ENCODE measurements at places on chromosomes 3 and 15.

- no peak for DNase-seq
Observed at GRCh38 chr15:57596978-57597377, 5.3 kb downstream of the MYZAP start.

DNA sequence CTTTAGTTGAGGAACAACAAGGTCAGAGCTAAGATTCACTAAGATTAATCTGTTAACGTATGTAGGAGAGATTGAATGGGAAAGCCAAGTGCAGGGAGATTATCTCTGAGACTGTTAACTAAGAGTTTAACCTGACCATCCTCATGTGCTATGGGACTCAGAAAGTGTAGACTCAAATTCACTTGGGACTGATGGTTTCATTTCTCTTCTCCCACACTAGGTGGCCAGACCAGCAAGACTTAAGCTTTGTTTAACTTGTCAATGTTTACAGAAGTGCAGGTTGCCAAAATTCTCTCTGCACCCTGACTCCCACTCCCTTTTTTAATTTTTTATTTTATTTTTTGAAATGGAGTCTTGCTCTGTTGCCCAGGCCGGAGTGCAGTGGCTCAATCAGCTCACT is 6.3 kb upstream of the HEXA start:
- no peak for DNase-seq

GRCh38 chr15:64739156-64739555 is 36.2 kb downstream of the RBPMS2 start:
- no peak for DNase-seq

- no peak for DNase-seq
Observed at GRCh38 chr3:78799681-78800080, 968.1 kb downstream of the ROBO1 start.

- DNase-seq, result no peak
Observed at GRCh38 chr3:156668073-156668763, 6.2 kb upstream of the TIPARP start.

- no peak for DNase-seq
Observed at GRCh38 chr3:44032487-44032886, 209.2 kb upstream of the TOPAZ1 start.

- no peak for DNase-seq
Observed at GRCh38 chr15:27486683-27487647, 516.0 kb downstream of the GABRG3 start.

GRCh38 chr3:164278550-164278949 is 799.7 kb downstream of the SI start:
- no peak for DNase-seq

DNA sequence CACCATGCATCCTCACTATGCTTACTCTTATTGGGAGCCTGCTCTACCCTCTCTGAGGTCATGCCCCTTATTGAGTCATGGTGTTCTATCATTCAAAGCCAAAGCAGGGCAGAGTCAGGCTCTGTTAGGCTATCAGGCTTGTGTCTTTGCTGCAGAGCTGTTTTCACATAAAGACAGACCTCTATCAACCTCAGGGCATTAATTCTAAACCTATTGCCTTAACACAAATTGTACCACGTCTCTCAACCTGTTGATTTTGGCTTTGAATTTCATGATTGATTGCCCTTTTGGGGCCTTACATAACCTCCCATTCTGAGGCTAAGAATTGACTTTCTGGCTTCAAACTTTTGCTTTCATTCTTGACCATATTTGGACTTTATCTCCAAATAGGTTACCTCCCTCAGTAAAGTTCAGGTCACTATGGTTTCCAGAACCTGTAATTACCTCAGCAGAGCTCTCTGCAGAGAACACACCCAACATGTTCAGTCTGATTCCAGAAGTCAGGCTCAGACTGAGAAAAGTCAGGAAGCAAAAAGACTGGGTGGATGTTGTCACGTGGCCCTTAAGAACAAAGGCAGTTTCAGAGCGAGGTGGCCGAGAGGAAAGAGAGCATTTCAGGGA is 221.4 kb upstream of the NANOGP8 start:
- DNase-seq, result no peak

DNA sequence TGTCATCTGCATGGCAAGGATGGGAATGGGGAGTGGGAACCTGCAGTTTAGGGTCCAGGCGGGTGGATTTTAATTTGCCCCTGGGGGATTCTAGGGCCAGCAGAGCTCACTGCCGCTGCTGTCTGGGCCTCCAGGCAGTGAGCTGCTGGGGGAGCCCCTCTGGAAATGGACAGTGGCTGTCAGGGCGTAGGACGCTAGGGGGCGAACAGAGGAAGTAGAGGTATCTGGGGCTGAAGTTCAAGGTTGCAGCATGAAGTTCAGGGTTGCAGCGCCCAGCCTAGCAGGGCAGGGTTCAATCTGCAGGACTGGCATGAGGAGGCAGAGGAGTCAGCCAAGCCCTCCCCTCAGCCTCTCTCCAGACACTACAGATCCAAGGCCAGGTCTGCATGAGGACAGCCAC is 49.5 kb downstream of the APBA2 start:
- peak; percentile 34 for DNase-seq

DNA sequence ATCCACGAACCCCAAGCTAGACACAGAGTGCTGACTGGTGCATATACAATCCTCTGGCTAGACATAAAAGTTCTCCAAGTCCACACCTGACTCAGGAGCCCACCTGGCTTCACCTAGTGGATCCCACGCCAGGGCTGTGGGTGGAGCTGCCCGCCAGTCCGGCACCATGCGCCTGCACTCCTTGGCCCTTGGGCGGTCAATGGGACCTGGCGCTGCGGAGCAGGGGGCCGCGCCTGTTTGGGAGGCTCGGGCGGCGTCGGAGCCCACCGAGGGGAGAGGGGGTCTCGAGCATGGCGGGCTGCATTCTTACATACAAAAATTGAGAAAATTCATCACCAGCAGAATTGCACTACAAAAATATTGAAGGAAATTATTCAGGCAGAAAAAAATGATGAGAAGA is 120.7 kb upstream of the FAN1 start:
- DNase-seq, result no peak

DNA sequence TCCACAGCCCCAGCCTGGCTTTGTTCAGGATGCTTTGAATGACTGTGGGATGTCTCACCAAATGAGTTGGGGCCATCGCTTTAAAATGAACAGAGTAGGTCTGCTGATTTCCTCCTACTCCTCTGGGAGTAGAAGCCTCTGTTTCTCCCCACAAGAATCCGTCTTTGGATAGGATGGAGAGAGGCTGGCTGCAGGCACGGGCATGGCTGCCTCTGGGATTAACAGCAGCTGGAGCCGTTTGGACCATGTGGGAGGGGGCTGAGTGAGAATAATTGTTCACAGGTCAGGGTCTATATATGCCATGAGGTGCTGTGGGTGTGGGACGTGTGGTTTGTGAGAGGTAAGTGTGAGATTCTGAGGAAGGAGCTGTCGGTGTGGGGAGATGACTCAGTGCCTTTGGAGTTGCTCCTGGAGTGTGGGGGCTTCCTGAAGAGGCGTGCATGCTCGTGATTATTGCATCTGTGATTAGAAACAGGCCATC is 48.0 kb upstream of the APEH start:
- no peak for DNase-seq

- DNase-seq, result no peak
Observed at GRCh38 chr3:13538520-13539291, 10.2 kb upstream of the FBLN2 start.

DNA sequence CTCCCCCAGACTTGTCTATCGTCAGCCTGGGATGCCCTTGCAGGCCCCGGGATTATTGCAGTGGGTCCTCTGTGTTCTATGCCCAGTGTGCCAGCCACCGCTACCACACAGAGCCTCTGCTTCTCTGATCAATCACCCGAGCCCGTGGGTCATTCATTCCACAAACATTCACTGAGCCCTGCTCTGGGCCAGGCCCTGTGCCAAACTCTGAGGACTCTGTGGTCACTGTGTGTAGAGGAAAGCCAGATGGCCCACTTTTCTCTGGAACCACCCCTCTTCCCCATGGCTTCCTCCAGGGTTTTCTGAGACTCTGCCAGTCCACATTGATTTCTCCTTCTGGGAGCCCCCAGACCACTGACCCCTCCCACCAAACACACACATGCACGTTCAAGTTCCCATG is 55.5 kb downstream of the BSN start:
- DNase-seq, result no peak

GRCh38 chr15:73873889-73874511 is 636 bp downstream of the TBC1D21 start:
- DNase-seq, result no peak

GRCh38 chr3:44478055-44478468 is 592 bp upstream of the ZNF445 start:
- DNase-seq, result no peak
